Thoracic aorta endothelial cell (primary cell): ENCODE measurements at places on chromosomes 7 and 10. TPM values are rescaled to one million over a fixed set of nuclear protein-coding genes. Genes with fewer than 3 reads are reported as not detected.

The OPN4 gene
- not detected in 2 replicates for total RNA-seq

The STYXL1 gene
- 22.7 and 26.7 TPM in 2 replicates for total RNA-seq

The ZNF488 gene
- 0.07 TPM in 1 of 2 replicates, not detected in the other for total RNA-seq

The NKX2-3 gene
- total RNA-seq, result 2.4 TPM in 1 of 2 replicates, not detected in the other

The SPDYE9 gene
- total RNA-seq, result not detected in 2 replicates
